ENCODE measurements at places on chromosomes 2 and 18.

DNA sequence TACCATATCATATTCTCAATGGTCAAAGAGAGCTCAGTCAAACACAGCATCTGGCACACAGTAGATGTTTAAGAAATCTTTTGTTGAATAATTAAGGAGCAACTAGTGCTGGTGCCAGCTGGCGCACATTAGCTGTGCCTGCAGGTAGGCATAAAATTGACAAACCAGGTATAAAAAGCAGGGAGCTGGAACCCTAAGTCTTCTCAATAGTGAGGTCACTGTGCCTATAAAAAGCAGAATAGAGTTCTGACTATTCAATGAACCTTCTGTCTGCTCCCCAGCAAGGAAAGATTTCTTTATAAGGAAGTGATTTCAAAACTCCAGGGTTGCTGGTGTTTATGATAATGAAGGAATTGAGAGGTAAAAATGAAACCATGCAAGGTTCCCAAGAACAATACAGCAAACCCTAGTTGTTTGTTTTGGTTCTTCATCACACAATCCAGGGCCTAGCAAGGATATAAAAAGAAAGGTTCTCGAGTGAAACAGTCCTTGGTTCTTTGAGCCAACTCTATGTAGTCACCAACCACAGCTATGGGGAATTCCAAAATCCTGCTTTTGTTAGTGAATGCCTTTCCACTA, 76.1 kb downstream of the THADA start:
- DNase-seq, result peak; percentile 90

- DNase-seq, result peak; percentile 77
Observed at GRCh38 chr2:190984595-190984994, 29.4 kb downstream of the STAT1 start.

GRCh38 chr18:75159646-75160356, 49.1 kb downstream of the PTGR3 start:
- no peak for DNase-seq

DNA sequence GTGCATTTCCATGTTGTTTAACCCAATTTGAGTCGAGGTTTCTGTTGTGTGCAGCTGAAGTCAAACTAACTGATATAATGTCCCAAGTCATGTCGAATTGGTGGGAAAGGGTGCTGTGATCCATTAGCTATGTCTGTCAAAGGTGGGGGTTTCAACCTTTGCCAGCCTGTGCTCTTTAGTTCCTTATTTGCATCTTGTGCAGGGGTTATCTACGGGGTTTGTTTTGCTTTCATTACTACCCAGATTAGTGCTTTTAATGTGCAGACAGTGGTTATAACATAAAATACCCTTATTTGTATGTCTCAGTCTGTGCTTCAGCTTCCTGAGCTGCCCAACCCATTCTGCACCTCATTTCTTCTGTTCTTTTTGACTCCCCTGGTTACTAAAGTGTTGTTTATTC, 271.9 kb upstream of the CXCR4 start:
- DNase-seq, result no peak

DNA sequence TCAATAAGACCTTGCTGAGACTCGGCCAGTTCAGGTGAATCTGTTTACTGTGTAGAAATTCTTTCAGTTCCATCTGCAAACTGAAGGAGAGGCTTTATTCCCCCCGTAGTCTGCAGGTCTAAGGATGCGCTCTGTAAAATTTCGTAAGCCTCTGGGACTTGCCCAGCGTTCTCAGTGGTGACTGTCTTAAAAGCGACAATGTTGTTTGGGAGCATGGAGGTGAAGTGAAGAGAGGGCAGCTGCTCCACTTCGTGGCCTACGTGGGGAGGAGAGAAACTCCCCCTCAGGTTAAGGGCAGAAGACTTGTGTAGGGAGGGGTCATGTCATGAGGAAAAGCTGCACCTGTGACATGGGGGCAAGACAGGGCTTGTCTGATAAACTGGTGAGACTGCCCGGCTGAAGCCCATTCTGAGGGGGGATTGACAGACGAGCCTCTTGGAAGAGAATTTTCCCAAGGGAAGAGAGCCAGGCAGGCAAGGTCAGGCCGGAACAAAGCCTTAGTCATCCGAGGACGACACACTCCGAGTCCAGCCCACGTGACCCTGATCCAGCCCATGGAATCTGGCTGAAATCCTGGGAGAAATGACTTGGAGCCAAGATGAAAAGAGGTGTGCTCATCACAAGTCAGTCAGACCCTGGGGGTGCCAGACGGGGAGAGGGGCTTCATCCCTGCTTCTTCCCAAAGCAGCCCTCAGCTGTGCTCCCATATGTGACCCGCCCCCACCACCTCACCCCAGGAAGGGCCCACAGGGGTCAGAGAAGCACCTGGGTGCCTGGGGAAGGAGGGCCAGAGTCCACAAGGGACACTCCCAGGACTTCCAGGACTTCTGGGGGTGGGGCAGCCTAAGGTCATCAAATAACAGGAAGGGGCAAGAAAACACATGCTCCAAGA, 88.5 kb upstream of the SH3BP4 start:
- DNase-seq, result peak; percentile 79

DNA sequence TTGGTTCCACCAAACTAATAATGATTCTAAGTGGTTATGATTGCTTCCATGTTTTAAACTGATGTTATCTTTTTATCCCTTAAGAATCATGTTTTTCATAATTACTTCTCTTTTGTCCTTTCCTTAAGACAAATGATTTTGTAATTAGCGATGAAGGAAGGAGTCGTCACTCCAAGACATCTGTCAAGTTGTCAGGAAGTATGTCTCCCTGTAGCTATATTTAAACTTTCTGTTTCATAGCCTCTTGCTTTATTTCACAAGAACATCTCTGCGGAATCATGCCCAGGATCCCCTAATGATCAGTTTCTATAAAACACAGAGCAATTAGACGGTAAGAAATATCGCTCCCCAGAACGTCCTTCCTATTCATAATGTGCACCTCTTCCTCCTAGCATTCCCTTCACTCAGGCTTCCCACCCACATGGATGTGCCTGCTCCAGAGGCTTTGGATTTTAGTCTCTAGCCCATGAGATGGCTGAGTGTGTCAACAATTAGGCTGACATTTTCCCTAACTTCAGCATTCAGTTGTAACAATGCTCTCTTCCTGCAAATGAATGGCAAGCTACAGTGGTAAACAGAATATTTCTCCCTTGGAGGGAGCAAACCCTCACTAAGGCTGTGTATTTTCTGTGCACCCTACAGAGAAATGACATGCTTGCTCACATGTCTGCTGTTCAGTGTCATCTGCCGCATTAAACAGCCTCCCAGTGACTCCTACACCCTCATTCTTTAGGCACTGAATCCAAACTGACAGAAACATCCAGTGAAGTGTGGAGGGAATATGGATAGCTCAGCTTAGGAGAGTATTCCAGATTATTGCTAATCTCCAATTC, 879.6 kb upstream of the CELF4 start:
- DNase-seq, result no peak

DNA sequence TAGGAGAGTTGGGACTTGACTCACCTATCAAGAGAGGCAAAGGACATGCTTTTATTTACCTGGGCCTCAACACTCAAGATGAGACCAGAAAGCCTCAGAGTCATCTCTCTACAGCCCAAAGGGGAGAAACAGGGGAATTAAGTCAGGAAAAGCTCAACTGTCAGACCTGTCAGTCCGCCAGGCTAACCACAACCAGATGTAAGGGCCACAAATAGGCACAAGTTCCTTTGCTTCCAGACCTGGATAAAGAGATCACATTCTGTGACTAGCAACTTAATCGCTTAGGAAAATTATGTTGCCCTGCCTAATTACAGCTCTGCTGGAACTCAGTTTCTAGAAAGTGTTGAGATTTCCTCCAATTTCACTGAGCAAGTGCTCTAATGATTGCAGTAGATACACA, 67.9 kb downstream of the ANKRD44 start:
- DNase-seq, result no peak

GRCh38 chr18:35267161-35267651, 22.8 kb downstream of the ZSCAN30 start:
- DNase-seq, result peak; percentile 57

DNA sequence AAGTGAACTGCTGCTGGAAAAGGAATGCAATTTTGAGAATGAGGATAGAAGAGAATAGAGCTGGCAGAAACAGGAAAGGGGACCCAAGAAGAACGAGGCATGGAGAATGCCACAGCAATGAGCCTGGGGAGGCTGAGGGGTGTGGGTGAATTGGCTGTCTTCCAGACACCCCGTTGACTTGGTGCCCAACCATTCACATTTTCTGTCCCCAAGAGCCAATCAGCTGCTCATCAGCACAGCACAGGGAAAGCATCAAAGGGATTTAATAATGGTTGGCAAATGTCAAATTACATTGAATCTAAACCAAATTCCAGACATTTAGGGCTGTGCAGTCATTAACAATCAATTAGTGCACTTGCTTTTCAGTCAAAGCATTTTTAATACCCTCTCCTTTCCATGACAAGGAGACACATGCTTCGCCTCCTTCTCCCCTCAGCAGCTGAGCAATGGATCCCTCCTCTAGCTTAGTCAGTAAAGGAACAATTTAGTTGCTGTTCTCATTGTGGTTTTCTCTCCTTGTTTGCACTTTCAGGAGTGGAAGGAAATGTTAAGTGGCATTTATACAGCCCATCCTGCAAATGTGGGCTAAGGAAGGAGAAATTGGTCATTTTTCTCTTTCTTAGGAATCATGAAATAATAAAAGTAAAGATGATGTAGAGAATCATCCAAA, 98.8 kb downstream of the KLF7 start:
- DNase-seq, result peak; percentile 30

DNA sequence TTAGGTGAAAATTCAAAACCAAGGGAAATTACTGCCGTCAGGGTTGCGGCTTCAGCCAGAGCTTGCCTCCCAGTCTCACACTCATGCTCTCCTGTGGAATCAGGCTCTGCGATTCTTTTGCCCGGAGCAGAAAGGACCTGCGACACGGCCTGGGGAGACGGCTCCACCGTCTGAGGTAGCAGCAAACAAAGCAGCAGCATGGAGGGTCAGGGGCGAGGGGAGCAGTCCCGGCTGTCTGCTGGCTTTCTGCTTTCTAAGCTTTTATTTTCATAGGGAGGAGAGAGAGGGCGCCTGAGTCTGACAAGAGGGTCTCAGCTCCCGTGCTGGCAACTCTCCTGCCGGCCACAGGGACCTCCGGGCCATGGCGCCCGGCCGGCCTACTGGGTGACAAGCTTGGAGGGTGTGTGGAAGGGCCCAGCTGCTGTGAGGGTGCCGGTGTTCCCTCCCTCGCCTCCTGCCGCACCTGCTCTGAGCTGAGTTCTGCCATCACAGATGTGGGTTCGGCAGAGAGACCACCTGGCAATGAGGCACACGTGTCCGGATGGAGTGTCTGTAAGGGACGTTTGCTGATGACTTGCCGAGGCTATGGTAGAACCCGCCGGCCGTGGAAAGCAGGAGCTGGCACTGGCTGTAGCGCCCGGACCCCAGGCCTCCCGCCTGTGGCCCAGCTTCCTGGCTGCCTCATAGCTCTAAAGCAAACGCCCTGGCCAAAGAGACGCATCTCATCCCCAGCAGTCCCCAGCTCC, 66.2 kb upstream of the CTDP1 start:
- no peak for DNase-seq

DNA sequence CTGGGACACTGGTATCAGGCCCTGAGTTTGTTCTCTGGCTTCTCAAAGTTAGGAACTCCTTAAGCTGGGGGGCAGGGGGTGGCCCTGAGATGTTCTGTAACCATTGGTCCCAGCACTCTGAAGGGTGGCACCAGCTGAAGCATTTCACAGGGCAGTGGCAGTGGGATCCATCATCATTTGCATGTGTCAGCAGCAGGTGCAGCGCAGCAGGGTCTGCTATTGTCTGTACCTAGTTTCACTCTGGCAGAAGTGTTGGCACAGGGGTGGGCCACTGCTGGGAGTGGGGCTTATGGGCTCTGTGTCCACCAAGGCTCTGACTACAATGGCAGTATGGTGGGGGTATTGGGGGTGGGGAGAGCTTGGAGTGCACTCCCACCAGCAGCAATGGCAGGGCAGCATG, 460.4 kb upstream of the ZNF804A start:
- no peak for DNase-seq

- DNase-seq, result no peak
Observed at GRCh38 chr2:236577481-236578410, 8.1 kb downstream of the ACKR3 start.

DNA sequence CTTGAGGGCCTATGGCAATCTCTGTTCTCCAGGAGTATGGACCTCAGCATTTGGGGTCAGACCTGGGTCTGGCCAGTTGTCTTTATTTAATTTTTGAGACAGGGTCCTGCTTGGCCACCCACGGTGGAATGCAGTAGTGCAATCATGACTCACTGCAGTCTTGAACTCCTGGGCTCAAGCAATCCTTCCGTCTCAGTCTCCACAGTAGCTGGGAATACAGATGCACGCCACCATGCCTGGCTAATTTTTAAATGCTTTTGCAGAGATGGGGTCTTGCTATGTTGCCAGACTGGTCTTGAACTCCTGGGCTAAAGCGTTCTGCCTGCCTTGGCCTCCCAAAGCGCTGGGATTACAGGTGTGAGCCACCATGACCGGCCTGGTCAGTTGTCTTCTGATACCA, 46.4 kb upstream of the INHBB start:
- no peak for DNase-seq

DNA sequence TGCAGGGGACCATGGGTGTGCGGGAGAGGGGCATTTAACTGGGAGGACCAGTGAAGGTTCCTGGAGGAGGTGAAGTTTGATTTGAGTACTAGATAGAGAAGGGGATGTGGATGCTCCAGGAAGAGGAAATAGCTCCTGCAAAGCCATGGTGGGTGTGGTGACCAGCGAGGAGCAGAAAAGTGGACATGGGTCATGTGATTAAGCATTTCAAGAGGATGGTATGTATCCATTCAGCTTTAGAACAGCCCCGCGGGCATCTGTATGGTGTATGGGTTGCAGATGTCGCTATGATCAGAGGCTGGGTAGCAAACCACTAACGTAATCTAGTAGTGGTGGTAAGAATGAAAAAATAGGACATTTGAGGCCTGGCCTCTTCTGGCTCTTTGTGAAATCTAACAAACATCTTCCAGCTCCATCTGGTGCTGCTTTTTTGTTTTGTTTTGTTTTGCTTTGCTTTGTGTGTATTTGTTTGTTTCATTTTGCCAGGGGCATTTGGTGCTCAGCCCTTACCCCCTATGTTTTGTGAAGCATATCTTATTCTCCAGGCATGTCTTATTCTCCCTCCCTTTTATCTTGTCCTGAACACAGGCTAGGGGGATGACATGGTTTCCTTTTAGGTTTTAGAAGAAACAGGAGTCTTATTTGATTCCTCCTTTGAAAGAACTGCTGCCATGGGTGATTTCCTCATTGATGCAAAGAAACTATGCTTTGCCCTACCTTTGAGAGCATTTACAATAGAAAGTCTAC, 226.1 kb downstream of the LRRTM1 start:
- no peak for DNase-seq

GRCh38 chr2:102334486-102334885, 21.1 kb upstream of the IL18R1 start:
- DNase-seq, result peak; percentile 63

DNA sequence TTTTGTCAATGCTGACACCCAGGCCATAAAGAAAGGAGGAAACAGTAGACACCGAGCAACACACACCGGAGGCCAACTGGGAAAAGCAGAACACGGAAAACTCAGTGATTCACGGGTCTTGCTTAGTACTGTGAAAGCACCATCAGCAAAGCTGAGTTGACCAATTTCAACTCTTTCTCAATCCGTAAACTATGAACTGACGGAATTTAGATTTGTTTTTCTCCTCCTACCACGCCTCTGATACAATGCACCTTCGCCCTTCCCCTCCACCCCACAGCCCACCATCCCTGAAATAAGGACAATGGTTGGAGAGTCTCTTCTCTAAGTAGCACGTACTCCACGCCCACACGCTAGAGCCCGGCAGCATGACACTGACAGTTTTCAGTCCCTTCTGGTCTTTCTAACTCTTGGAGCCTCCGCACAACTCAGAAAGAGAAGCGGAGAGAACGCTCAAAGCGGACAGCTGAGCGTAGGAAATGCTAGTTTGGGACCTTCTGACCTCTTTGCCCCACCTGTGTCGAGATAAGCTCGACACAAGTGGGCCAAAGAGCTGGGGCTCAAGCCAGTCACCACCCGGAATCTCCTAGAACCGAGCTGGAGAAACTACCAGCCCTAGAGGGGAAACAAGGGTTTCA, 669 bp downstream of the LNPK start:
- DNase-seq, result peak; percentile 74
